ENCODE measurements at places on chromosomes 5 and 9. TPM values are rescaled to one million over a fixed set of nuclear protein-coding genes. Genes with fewer than 3 reads are reported as not detected.

GRCh38 chr9:136001231-136001630 is 40.1 kb upstream of the UBAC1 start:
- no peak overlapping the region for H3K4me3 ChIP-seq
- H3K27ac ChIP-seq = no peak overlapping the region
- no peaks in the 10 kb centered on the region for H3K27me3 ChIP-seq
- DNase-seq = no peak

The CER1 gene
- polyA plus RNA-seq = not detected

The KCNV2 gene
- polyA plus RNA-seq = not detected

DNA sequence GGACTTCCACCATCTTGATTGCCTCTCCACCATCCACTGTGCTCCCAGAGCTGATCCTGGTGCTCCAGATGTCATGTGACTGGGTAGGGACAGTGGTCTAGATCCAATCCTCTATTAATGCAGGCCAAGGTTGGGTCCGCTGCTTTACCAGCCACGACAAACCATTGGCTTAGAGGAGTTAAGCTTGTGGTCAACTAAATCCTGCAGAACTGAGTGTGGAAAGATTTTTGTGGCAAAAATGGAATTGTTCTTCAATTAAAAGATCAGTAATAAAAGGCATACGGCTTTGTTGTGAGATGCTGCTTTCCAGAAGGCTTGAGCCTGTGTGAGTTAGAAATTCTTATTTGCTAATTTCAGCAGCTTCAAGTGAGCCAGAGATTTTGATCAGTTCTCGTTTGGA is 30.7 kb downstream of the SLC1A3 start:
- H3K4me3 ChIP-seq = no peak overlapping the region
- no peaks in the 10 kb centered on the region for H3K4me1 ChIP-seq
- no peaks in the 10 kb centered on the region for H3K36me3 ChIP-seq

- no peak overlapping the region for H3K4me3 ChIP-seq
- no peaks in the 10 kb centered on the region for H3K36me3 ChIP-seq
- no peak overlapping the region for H3K27ac ChIP-seq
- no peaks in the 10 kb centered on the region for H3K27me3 ChIP-seq
Observed at GRCh38 chr9:18771011-18771410, 262.0 kb downstream of the SAXO1 start.

The PELO gene
- 4.6 TPM for polyA plus RNA-seq

GRCh38 chr9:72351538-72352453 is 13.2 kb downstream of the ZFAND5 start:
- DNase-seq = no peak
- peaks cover 13% of the 10 kb centered on the region for H3K36me3 ChIP-seq
- no peak overlapping the region for H3K27ac ChIP-seq
- H3K27me3 ChIP-seq = no peaks in the 10 kb centered on the region
- H3K4me1 ChIP-seq = no peaks in the 10 kb centered on the region
- no peak overlapping the region for H3K4me3 ChIP-seq

DNA sequence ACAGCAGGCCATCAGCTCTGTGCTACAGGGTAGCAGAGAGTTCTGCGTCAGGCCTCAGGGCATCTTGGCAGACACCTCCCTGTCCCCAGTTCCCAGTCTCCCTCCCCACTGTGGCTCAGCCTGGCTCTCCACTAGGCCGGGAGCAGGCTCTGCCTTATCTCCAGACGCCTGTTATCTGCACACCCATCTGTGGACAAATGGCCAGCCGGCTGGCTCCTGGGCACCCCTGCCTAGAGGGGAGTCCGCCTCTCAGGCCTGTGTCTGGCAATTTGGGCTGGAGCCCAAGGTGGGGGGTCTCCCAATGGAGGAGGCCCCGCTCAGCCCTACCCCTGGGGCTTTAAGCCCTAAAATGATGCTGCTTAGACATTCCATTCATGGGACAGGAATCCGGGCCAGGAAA is 39.2 kb upstream of the HAND1 start:
- H3K36me3 ChIP-seq = no peaks in the 10 kb centered on the region
- DNase-seq = no peak
- H3K4me3 ChIP-seq = no peak overlapping the region
- no peaks in the 10 kb centered on the region for H3K27me3 ChIP-seq

The FAM221B gene
- polyA plus RNA-seq = not detected

GRCh38 chr9:121930956-121931355 is 162.2 kb downstream of the TTLL11 start:
- H3K4me1 ChIP-seq = no peaks in the 10 kb centered on the region
- no peak overlapping the region for H3K4me3 ChIP-seq
- DNase-seq = no peak
- no peaks in the 10 kb centered on the region for H3K27me3 ChIP-seq
- no peak overlapping the region for H3K27ac ChIP-seq
- H3K36me3 ChIP-seq = no peaks in the 10 kb centered on the region

The MFAP3 gene
- 7.3 TPM for polyA plus RNA-seq

DNA sequence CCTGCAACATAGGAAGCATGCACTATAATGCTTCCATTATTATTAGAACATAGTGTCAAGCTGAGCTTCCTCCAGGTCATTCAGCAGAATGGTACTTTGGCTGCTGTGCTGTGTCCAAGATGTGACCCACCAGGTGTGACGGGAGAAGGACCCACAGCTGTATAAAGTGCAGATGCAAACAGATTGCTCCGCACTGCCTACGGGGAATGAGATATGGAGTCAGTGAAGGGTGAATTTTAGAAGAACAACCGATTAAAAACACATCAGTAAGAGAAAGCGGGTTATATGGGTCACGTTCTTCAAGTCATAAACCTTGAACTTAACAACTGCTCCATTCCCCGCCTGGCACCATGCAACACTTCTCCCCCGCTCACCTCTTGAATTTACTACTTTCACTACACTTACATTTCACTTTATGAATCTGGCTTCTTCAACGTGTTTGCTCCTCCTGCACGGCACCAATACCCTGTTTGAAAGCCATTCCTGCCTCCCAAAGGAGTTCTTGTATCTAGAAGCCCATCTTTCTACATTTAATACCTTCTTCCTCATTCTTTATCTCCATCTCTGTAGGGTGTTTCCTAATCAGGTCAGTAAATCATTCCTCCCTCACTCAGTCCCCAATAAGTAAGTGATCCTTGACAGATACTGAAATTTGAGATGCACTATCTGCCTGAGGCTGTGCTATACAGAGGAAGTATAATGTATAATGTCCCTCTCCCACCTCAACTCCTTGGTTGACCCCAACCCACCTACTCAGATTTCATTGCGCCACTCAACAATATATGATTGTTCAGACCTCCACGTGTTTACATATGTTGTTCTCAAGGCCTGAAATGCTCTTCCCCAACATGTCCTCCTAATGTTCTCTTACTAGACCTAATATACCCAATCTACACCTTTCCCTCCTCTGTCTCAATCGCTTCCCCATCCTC is 25.9 kb downstream of the BRINP1 start:
- H3K4me3 ChIP-seq = no peak overlapping the region
- H3K4me1 ChIP-seq = no peaks in the 10 kb centered on the region
- no peaks in the 10 kb centered on the region for H3K27me3 ChIP-seq
- no peaks in the 10 kb centered on the region for H3K36me3 ChIP-seq

GRCh38 chr5:137320056-137321045 is 178.8 kb downstream of the SPOCK1 start:
- no peaks in the 10 kb centered on the region for H3K27me3 ChIP-seq
- no peak overlapping the region for H3K4me3 ChIP-seq
- no peaks in the 10 kb centered on the region for H3K4me1 ChIP-seq
- H3K27ac ChIP-seq = no peak overlapping the region

GRCh38 chr9:112503170-112503569 is 16.5 kb downstream of the KIAA1958 start:
- H3K27me3 ChIP-seq = no peaks in the 10 kb centered on the region
- no peaks in the 10 kb centered on the region for H3K4me1 ChIP-seq
- no peak overlapping the region for H3K4me3 ChIP-seq
- H3K27ac ChIP-seq = no peak overlapping the region

The SSNA1 gene
- 106 TPM for polyA plus RNA-seq

- H3K4me3 ChIP-seq = no peak overlapping the region
- H3K36me3 ChIP-seq = no peaks in the 10 kb centered on the region
- no peaks in the 10 kb centered on the region for H3K4me1 ChIP-seq
- no peak overlapping the region for H3K27ac ChIP-seq
Observed at GRCh38 chr5:74946471-74946870, 80.3 kb upstream of the FAM169A start.

The HSDL2 gene
- 15.6 TPM for polyA plus RNA-seq

- no peak for DNase-seq
- H3K27ac ChIP-seq = no peak overlapping the region
- H3K4me1 ChIP-seq = no peaks in the 10 kb centered on the region
- H3K27me3 ChIP-seq = no peaks in the 10 kb centered on the region
- no peaks in the 10 kb centered on the region for H3K36me3 ChIP-seq
Observed at GRCh38 chr5:15808577-15808976, 308.6 kb downstream of the FBXL7 start.

The JAKMIP2 gene
- polyA plus RNA-seq = 2.3 TPM

The CMBL gene
- polyA plus RNA-seq = 0.63 TPM

Measured in naive thymus-derived CD4-positive, alpha-beta T cell (primary cell).